HepG2 (cell line): ENCODE measurements at places on chromosomes 3 and 15. TPM values are rescaled to one million over a fixed set of nuclear protein-coding genes. Genes with fewer than 3 reads are reported as not detected.

DNA sequence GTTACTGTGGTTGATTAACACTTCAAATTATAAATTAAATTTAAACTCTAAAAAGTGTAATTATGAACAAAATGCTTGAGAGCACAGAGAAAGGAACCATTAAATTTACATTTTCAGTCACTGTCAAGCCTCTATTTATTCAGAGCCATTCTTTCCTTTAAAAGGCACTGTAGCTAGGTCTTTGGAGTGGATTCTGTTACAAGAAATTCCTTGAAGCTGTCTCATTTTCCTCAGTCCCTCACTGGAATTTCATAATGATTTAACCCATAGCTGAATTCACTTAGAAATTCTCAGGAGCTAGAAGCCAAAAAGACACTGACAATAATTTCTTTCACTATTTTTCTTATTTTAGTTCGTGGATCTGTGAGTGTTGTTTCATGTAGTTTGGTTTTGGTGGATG, 81.2 kb upstream of the TCF12 start:
- no peak overlapping the region for H3K4me3 ChIP-seq
- H3K36me3 ChIP-seq, result no peaks in the 10 kb centered on the region
- no peaks in the 10 kb centered on the region for H3K27me3 ChIP-seq
- H3K27ac ChIP-seq, result no peak overlapping the region
- H3K4me1 ChIP-seq, result no peaks in the 10 kb centered on the region

DNA sequence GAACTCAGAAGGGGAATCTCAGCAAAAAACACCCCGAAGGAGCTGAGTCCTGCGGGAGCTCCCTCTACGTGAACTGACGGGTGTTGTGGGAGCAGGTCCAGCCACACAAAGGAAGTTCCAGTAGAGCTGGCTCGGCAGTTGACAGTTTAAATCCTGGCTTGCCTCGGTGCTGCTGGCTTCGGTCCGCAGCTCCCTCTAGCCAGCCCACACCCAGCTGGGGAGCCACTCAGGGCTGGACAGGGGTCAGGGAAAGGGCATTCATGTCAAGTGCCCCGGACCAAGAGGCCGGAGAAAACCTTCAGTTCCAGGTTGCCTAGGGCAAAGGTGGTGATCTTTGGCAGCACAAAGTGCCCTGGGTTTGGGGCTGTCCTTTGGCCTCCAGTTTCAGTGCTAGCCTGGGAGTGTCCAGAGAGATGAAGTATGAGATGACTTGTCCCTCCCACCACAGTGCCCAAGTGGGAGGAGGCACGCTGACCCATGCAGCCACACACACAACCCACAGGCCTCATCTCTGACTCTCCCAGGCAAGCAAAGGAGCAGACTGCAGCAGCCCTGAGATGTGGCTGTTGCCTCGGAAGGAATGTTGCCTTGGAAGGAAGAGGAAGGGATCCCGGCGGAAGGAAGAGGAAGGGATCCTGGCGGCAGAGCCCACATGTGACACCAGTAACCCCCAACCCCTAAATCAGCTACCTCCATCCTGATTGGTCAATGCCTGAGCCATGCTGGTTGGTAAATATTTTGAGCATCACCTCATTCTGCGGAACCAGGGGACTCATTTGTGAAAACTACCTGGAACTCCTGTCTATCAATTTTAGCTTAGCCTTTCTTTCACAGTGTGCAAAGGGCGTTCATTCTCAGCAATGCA, 13.9 kb upstream of the ANPEP start:
- H3K4me1 ChIP-seq, result peaks cover 52% of the 10 kb centered on the region
- H3K4me3 ChIP-seq, result peak overlapping the region; percentile 47
- DNase-seq, result no peak
- H3K27me3 ChIP-seq, result no peaks in the 10 kb centered on the region
- no peak overlapping the region for H3K27ac ChIP-seq
- peaks cover 2% of the 10 kb centered on the region; the same call in 1 of the 2 replicates for H3K36me3 ChIP-seq

GRCh38 chr3:129644836-129645235, 38.4 kb upstream of the PLXND1 start:
- H3K27ac ChIP-seq, result no peak overlapping the region
- peaks cover 27% of the 10 kb centered on the region for H3K4me1 ChIP-seq
- no peaks in the 10 kb centered on the region for H3K36me3 ChIP-seq
- DNase-seq, result no peak

GRCh38 chr3:159216311-159216710, 414.5 kb downstream of the MFSD1 start:
- H3K27ac ChIP-seq, result no peak overlapping the region
- DNase-seq, result no peak
- no peaks in the 10 kb centered on the region for H3K4me1 ChIP-seq
- H3K4me3 ChIP-seq, result no peak overlapping the region
- no peaks in the 10 kb centered on the region for H3K36me3 ChIP-seq
- H3K27me3 ChIP-seq, result no peaks in the 10 kb centered on the region

- H3K27me3 ChIP-seq, result no peaks in the 10 kb centered on the region
- no peak for DNase-seq
- H3K4me1 ChIP-seq, result peaks cover 5% of the 10 kb centered on the region; the same call in 1 of the 2 replicates
- H3K36me3 ChIP-seq, result peaks cover 59% of the 10 kb centered on the region; the same call in 2 of the 3 replicates
- no peak overlapping the region for H3K27ac ChIP-seq
Observed at GRCh38 chr15:77464129-77464865, 43.6 kb downstream of the HMG20A start.

Gene C2CD4B
- not detected in 2 replicates for polyA plus RNA-seq
